ENCODE measurements at places on chromosomes 2 and 18.
A peak's percentile ranks its signal among the peaks of the same experiment; 100 is the strongest.

GRCh38 chr2:38390947-38391346 lies 13.9 kb upstream of the ATL2 start:
- no peak for DNase-seq

DNA sequence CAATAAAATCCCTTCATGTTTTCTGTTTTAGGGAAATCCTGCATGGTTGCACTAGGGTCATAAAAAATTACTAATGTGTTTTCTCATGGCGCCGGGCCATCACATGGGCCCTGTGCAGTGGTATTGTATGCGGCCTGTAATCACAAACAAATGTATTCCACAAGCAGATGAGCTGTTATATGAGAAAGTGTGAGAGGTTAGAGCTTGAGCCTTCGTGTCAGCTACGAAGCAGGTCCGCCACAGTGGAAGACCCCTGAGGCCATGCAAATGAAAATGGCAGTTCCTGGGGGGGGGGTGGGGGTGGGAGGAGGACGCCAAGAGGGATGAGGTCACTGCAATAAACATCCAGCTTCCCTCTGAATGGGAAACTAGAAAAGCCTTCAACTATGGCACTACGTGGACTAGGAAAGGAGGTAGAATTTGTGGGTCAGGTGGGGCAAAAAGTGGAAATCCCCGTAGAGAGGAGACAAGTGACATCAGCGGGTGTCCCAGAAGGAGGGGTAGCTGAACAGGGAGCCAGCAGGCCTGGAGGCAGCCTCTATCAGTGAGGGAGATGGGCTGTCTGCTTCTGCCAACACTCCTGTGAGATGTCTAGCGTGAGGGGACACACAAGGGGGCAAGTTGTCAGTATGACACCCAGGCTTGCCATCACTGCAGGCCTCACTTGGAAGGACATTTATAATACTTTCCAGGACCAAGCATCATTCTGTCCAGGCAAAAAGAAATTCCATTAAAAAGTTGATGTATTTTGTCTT lies 130.3 kb upstream of the CTAGE1 start:
- no peak for DNase-seq

GRCh38 chr18:75496151-75496550 lies 68.6 kb upstream of the SMIM21 start:
- no peak for DNase-seq

- DNase-seq = no peak
Measured at GRCh38 chr2:239533569-239534316, 132.9 kb upstream of the HDAC4 start.

GRCh38 chr2:234348081-234348480 lies 148.8 kb downstream of the ARL4C start:
- DNase-seq = no peak

DNA sequence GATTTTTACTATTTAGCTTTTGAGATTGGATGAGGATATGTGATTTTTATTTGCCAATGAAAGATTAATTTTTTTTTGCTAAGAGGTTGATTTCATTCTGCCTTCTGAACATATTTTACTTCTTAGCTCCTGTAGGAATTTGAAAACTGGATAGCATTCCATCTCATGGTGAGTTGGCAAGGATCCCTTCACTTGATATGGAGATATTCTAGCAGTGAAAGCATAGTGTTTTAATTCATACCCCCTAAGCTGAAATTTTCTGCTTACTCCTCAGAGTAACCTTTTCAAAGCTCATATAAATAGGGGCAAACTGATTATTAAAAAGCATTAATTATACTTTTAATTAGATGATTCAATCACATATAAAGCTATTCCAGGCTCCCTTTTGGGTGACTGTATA lies 61.0 kb upstream of the KCNJ3 start:
- no peak for DNase-seq

- DNase-seq = no peak
Measured at GRCh38 chr18:55633032-55633431, 45.0 kb upstream of the TCF4 start.

DNA sequence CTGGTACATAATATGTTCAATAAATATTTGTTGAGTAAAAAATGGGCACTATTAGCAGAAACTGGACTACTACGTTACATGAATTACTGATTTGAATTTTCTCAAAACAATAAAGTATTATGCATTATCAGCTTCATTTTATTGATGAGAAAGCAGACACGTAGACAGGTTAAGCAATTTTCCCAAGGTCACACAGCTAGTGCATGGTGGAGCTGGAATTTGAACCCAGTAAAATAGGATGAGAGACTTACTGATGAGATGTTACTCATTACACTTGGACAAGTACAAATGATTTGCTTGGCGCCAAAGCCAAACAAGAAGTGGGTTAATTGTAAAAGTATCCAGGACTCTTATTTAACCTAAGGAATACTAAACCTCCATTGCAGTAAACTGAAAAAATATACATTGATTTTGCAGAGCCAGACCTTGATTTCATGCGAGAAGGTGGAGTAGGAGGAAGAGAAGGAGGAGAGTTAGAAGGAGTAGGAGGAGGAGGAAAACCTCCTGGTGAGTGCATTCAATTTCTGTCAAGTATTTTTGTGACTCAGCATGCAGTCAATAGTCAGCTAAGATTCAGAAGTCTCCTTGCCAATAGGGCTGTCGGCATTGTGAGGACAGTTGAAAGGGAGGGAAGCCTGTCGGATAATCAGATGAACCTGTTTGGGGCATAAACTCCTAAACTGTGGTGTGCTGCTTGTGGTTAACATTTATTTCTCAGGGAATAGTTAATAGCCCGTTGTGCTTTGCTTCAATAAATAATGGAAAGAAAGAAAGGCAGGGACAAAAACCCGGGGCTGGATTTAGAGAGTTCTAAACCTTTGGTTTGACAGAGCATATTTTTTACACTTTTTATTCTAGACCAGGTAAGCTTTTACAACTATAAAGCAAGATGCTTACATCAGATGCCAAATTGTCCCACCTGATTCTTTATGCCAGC lies 77.0 kb upstream of the TACR1 start:
- DNase-seq = peak; percentile 33

DNA sequence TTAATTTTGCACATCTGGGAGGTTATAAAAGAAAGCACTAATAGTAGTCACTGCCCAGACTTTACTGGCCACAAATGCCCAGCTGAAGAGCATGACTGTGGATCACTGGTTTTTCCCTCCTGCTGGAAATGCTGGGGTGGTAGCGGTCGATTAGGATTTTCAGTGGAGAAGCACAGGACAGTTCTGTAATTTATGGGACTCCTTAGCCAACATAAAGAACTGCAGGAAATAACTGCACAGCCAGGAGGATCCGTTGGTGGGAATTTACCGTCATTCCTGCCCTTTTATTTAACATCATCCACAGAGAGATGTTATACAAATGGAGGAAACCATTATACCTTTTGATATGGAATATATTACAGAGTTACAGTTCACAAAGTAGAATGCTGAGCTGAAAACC lies 61.5 kb downstream of the TNFRSF11A start:
- no peak for DNase-seq

DNA sequence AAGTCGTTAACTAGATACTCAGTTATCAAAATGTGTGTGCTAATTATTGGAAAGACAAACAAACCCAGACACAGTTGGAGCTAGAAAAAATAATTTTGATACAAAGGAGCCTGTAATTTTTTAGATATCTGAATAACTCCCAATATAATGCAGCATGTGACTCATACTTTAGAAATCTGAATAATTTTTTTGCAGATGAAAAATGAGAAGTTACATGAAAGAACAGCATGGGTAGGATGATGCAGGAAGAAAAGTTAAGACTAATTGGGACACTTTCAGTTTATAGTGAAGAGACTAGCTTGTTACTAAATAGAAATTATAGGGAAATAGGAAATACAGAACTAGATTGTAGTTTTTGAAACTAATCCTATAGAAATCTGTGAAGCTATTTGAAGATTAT lies 945.8 kb downstream of the CBLN2 start:
- DNase-seq = no peak

- no peak for DNase-seq
Measured at GRCh38 chr2:38556006-38556801, 46.5 kb downstream of the HNRNPLL start.

GRCh38 chr2:30769891-30770462 lies 37.3 kb downstream of the CAPN13 start:
- DNase-seq = no peak
